ENCODE measurements at places on chromosomes 16 and 17. TPM values are rescaled to one million over a fixed set of nuclear protein-coding genes. Genes with fewer than 3 reads are reported as not detected.

DNA sequence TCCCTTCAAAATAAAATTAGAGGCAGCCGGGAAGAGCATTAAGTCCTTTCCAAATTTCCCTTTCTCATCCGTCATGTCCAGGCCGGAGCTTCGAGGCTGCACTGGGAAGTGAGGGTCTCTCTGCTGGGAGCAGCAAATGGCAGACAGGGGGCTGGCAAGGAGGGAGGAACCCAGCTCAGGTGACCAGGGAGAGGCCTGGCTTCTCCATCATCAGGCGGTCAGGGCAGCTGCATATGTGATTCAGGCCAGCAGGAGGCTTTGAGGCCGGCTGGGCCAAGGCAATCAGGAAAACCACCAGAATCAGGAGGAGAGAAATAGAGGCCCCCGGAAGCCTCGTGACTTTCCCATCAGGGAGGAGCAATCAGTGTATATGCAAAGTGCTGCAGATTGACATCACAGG lies 85.0 kb upstream of the RPL38 start:
- H3K27me3 ChIP-seq, result no peaks in the 10 kb centered on the region
- H3K27ac ChIP-seq, result no peak overlapping the region
- no peaks in the 10 kb centered on the region for H3K36me3 ChIP-seq
- no peak for DNase-seq
- H3K4me1 ChIP-seq, result no peaks in the 10 kb centered on the region
- no peak overlapping the region for H3K4me3 ChIP-seq

DNA sequence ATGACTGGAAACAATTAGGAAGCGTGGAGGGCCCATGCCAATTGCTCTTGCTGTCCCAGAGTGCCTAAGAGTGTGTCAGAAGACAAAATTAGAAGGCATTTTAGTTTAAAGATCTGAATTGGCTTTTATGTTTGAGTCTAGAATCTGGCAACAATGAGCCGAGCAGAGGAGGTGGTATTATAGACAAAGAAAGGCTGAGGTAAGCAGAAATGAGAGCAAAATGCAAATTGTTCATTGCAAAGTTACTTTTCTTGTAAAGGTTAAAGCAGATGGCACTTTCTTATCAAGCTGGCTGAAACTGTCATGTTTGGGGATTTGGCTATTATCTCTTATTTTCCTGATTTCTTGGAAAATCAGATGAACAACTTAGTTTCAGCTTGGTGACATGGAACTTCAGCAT lies 3.3 kb downstream of the MYL4 start:
- no peak overlapping the region for H3K27ac ChIP-seq
- H3K27me3 ChIP-seq, result no peaks in the 10 kb centered on the region
- DNase-seq, result no peak
- H3K36me3 ChIP-seq, result no peaks in the 10 kb centered on the region

GRCh38 chr17:37322106-37322505 lies 53.7 kb upstream of the C17orf78 start:
- H3K36me3 ChIP-seq, result no peaks in the 10 kb centered on the region
- H3K4me1 ChIP-seq, result no peaks in the 10 kb centered on the region
- H3K27ac ChIP-seq, result no peak overlapping the region
- no peak for DNase-seq

The CDK3 gene
- 12.1 TPM for polyA plus RNA-seq

GRCh38 chr17:58402047-58402446 lies 15.3 kb downstream of the RNF43 start:
- H3K27ac ChIP-seq, result peak overlapping the region; percentile 41
- no peak for DNase-seq
- no peaks in the 10 kb centered on the region for H3K27me3 ChIP-seq
- H3K36me3 ChIP-seq, result no peaks in the 10 kb centered on the region
- H3K4me3 ChIP-seq, result no peak overlapping the region
- peaks cover 28% of the 10 kb centered on the region for H3K4me1 ChIP-seq

The TP53TG3F gene
- not detected for polyA plus RNA-seq

The XAF1 gene
- polyA plus RNA-seq, result 25.8 TPM

DNA sequence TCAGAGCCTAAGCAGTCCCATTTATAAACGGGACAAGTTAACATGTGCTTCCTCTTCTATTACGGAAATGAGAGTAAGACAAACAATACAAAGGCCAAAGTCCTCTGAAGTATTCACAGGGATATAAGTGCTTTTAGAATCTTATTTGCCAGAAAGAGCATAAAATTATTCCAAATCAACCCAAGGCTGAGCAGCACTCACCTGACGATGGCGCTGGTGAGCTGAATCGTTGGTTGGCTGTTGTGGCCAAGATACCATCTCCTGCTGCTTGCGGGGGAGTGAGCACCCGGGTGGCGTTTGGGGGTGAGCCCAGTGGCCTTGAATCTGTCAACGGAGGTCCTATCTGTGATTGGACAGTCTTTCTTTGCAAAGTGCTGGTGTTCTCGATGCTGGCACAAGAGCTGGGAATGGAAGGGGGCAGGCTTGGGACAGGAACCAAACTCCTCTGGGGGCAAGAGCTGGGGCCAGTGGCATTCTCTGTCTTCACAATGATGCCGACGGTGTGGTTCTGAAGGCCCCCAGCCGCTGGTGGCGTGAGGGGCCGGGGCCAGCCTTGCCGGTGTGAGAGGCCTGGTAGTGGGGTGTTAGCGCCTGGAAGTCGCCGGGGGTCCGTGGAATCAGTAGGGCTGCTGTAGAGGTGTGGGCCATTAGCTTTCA lies 9.5 kb upstream of the DHRS13 start:
- H3K27ac ChIP-seq, result peak overlapping the region; percentile 21
- H3K36me3 ChIP-seq, result peaks cover 80% of the 10 kb centered on the region
- H3K4me1 ChIP-seq, result no peaks in the 10 kb centered on the region

GRCh38 chr16:89467382-89467781 lies 23.0 kb downstream of the ANKRD11 start:
- H3K27ac ChIP-seq, result no peak overlapping the region
- no peaks in the 10 kb centered on the region for H3K36me3 ChIP-seq
- no peak overlapping the region for H3K4me3 ChIP-seq
- no peak for DNase-seq
- H3K4me1 ChIP-seq, result peaks cover 14% of the 10 kb centered on the region
- H3K27me3 ChIP-seq, result no peaks in the 10 kb centered on the region

- H3K27me3 ChIP-seq, result no peaks in the 10 kb centered on the region
- DNase-seq, result peak; percentile 60
- H3K4me1 ChIP-seq, result peaks cover 11% of the 10 kb centered on the region
- H3K4me3 ChIP-seq, result no peak overlapping the region
Measured at GRCh38 chr17:81735264-81736102, 23.4 kb downstream of the SLC25A10 start.

DNA sequence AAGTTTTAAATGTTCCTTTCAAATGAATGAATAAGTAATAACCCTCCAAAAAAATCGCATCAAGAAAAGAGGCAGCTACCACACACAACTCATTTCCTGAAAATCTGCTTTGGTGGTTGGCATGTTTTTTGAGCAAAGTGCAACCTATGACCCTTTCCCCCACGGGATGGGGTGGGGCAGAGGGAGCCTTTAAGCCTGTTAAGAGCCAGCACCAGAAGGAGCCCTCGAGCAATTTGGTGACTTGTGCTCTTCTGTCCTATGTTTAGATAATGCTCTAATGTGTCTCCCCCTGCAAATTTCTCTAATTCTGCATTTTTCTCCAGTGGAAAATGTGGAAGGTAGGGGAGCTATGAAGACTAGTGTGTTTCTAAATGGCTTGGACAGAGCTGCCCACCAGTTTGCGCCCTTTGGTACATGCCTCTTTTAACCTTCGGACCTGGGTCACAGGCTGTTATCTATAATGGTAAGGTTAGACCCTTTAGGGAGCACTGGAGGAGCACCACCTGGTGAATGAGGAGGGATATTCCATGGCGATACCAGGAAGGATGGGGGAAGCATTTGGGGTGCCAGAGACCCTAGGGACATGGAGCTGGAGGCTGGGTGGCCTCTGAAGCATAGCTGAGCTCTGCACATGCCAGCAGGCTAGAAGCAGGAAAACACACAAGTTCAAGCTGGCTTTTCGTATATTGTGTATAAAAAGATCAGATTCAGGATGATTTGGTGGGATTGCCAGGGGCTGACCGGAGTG lies 1.6 kb downstream of the PYCARD start:
- DNase-seq, result peak; percentile 36
- H3K27ac ChIP-seq, result peak overlapping the region; percentile 63
- no peak overlapping the region for H3K4me3 ChIP-seq
- H3K4me1 ChIP-seq, result peaks cover 16% of the 10 kb centered on the region
- no peaks in the 10 kb centered on the region for H3K36me3 ChIP-seq
- H3K27me3 ChIP-seq, result no peaks in the 10 kb centered on the region

GRCh38 chr16:1102921-1103635 lies 7.0 kb upstream of the C1QTNF8 start:
- H3K27ac ChIP-seq, result no peak overlapping the region
- peaks cover 16% of the 10 kb centered on the region for H3K4me1 ChIP-seq
- H3K36me3 ChIP-seq, result no peaks in the 10 kb centered on the region
- H3K4me3 ChIP-seq, result no peak overlapping the region
- peaks cover 40% of the 10 kb centered on the region for H3K27me3 ChIP-seq
- peak; percentile 73 for DNase-seq

GRCh38 chr17:50114849-50115357 lies 15.1 kb downstream of the SAMD14 start:
- H3K27me3 ChIP-seq, result no peaks in the 10 kb centered on the region
- no peak overlapping the region for H3K27ac ChIP-seq
- peaks cover 2% of the 10 kb centered on the region for H3K36me3 ChIP-seq
- H3K4me1 ChIP-seq, result no peaks in the 10 kb centered on the region
- peak; percentile 65 for DNase-seq
- no peak overlapping the region for H3K4me3 ChIP-seq

The TCAP gene
- polyA plus RNA-seq, result 27.6 TPM

DNA sequence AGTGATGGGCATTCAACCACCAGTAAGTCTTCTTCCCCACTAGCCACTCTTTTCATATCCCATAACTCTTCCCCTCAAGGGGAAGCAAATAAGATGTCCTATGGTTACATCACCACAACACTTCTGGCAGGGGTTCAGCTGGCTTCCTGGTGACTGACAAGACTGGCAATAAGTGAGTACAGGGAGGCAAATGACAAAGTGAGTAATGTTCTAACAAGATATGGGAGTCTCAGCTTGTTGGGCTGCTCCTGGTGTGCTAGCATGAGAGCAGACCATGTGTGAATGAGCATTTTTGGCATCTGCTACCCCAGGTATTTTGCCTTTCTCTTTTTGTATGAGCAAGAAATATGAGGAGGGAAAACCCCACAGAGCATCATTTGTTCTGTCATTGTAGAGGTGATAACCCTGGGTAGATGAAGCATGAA lies 9.9 kb downstream of the TMIGD1 start:
- peaks cover 2% of the 10 kb centered on the region for H3K4me1 ChIP-seq
- H3K4me3 ChIP-seq, result no peak overlapping the region
- peak; percentile 50 for DNase-seq
- no peak overlapping the region for H3K27ac ChIP-seq
- no peaks in the 10 kb centered on the region for H3K27me3 ChIP-seq

The KLHL10 gene
- polyA plus RNA-seq, result not detected

DNA sequence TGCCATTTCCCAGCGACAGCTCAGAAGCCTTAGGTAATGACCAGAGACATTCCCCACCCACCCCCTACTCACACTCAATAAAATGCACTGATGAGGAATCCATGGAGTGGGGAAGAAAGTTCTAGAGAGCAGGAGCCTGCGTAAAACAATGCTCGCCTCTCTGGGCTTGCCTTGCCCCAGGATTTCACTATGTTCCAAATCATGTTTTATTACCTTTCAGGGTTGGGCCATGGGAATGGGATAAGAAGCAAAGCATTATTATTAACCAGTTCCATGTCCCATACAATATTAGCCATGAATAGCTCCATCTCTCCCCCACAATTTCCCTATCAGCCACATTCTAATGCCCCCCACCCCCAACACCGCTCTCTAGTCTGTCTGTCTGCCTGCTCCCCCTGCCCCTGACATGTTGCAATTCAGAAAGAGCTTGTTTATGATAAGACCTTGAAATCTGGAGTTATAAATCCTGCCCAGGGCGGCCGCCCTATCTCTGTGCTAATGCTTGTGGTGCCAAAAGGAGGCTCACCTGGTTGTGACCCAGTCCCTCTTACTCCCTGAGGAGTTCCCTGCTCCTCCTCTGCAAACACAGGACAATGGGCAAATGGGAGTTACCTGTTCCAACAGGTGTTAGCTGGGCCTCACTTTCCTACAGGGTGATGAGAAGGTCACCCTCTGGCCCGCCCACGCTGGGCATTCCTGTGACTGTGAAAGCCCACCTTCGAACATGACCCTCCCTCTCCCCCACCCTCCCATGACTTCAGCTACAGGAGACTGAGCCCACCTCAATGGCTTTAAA lies 28.0 kb upstream of the DDX52 start:
- H3K27me3 ChIP-seq, result no peaks in the 10 kb centered on the region
- no peak overlapping the region for H3K4me3 ChIP-seq
- H3K36me3 ChIP-seq, result no peaks in the 10 kb centered on the region
